ENCODE measurements at places on chromosomes 12 and 14. TPM values are rescaled to one million over a fixed set of nuclear protein-coding genes. Genes with fewer than 3 reads are reported as not detected.

Gene RTL1
- not detected for polyA plus RNA-seq

DNA sequence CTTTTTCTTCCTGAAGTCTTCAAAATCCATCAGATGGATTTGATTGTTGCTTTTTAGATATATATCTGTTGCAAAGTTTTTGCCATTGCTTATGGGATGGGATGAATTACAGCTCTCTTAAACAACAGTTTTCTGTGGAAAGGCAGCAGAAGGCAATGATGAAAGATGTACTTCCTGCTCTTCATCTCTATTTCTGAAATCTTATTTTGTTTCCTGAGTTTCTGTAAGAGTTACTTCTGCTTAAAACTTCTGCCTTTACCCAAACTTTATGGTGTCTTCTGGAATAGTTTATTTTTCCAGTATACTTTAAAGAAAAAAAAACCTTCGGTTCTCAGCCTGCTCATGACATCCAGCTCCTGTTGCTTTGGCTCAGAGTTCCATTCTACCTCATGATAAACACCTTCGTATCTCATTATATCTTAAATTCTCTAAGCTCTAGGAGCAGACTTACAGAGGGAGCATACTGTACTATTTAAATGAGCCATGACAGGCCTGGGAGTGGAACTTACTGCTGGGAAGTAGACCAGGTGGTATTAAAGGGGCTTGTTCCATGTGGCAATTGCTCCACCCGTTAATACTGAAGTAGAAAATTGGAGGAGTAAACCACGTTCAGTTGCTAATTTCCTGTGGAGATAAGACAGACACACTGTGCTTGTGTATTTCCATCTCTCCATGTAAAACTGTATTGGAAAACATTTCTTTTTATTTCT, 288.4 kb downstream of the FBXL14 start:
- DNase-seq = no peak

DNA sequence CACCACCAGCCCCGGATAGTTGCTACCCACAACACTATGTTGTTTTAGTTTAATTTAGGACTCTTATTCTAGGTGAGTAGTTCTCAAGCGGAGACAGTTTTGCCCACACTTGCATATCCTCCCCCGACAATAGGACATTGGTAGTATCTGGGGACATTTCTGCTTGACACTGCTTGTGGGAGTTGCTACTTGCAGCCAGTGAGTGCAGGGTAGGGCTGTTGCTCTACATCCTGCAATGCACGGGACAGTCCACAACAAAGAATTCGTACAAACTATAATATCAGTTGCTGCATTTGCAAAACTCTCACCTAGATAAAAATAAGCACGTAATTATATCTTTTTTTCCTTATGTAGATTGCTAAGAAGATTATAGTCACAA, 111.8 kb upstream of the DNM1L start:
- no peak for DNase-seq

Gene CD163
- 77.0 TPM for polyA plus RNA-seq

GRCh38 chr14:34056046-34056445, 105.2 kb upstream of the EGLN3 start:
- DNase-seq = no peak

DNA sequence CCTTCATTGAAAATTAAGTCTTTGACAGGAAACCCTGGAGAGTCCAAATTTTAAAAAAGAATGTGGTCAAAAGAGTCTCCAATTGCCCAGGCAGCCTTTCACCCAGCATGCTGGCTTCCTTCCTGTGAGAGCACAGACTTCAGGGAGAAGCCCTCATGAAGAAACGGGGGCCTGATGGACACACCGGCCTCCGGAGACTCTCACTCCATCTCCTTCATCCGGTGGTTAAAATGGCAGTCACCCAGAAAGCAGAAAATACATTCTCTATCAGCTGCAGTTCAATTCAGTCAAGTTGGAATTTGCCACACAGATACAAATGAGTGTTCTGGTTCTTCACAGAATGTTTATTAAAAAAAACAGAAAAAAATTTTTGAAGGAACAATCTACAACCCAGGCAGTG, 56.5 kb downstream of the CPM start:
- no peak for DNase-seq

Gene SPSB2
- polyA plus RNA-seq = 5.6 TPM

DNA sequence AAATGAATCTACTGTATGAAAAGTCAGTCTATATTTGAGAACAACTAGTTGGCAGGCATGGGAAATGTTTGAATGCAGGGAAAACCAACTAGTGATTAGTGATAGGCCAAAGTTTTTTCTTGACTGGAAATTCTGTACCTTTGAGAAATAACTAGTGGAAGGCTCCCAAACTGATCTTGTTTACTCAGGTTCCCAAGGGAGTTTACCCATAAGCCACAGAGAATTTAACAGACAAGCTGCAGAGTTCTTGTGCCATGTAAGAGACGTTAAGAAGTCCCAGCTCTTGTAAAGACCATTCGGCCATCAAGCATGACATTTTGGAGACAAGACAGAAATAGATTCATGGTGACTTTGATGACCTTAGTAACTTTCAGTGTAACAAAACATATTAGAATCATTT, 1882.8 kb upstream of the SEL1L start:
- no peak for DNase-seq

DNA sequence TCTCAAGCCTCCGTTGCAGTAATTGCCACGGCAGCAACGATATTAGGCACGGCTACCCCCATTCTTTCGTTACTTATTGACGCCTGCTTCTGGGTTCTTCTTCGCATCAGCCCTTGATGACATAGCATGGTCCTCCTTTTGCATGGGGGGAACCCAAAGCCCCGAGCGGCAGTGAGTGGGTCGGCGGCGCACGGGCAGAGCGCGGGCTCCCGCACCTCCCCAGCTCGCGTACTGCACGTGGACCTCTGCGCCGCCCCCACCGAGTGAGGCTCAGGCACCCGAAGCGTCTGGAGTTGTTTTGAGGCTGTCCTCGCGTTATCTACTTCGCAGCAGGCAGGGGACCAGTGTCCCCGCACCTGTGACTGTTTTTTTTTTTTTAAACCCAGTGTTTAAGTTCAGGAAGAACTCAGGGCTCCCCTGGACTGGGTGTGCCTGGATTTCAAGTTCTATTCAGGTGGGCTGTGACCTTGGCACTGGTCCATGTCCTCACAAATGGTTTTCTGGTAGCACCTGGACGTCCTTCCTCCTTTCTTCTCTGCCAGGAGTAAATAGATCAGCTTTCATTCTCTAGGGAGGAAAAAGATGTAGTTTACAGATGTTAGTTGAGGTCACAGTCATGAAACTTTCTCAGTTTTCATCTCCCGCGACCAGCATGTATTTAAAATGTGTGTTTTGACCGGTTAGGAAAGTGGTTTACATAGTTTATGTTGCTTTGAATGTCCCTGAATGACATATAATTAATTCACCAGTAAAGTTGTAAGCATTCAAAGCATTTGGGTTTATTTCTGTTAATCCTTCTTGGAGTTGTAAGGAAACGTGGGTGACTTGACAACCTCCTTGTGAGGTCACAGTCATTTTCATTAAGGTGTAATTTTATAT, 1.4 kb upstream of the FOXN4 start:
- DNase-seq = no peak

Gene P2RX7
- 0.25 TPM for polyA plus RNA-seq

Gene LRFN5
- polyA plus RNA-seq = 0.13 TPM

DNA sequence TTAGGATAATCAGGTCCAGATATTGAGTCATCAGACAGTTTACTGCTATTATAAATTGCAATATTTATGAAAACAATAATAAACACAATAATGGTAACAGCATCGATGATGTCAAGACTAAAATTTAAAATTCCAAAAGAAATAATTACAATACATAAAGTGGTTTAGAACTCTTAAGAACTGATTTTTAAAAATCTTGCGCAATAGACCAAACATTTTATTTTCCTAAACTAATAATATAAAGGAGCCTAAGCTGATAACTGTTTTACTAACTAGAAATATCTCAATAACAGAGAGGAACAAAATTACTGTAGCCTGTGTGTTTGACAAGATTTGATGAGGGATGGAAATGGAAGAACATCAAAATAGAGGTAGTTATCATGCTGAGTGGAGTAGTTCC, 93.9 kb upstream of the TRHDE start:
- DNase-seq = no peak

Gene GYS2
- polyA plus RNA-seq = 0.15 TPM

DNA sequence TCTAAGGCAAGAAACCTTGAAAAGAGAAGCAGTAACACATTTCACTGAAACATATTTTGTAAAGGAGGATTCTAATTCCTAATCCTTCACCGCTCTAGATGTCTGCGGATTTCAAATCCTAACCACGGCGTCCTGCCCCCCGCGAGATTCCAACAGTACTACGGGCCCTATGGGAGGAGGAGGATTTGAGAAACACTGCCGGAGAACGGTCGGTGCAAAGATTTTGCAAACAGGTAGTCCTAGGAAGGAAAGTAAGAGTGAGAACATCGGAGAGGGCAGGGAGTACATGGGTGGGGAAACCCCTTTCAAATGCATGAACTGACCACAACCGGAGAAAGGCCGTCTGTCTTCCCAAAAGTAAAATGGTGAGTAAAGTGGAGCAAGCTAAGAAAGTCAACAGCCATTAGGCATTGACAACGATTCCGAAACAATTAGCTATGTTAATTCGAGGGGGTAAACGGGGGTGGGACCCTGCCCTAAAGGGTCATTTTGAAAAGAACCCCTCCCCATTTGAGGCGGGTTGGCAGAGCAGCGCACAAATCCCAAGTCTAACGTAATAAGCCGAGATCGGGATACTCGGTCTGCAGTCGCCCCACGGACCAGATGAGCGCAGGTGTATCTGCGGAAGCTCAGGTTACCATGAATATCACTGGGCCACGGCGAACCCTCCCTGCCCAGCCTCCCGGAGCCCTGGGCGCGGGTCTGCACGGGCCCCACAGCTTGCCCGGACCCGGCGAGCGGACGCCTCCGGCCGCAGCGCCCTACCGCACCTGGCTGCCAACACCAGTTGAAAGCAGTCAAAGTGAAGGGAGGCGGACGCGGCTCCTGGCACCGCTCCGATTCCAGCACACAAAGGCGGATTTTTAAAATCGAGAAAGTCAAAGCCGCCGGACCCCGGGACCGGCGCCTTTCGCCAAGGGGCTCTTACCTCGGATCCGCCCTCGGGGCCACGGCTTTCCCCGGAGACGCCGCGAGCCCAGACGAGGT, 662 bp downstream of the EPS8 start:
- no peak for DNase-seq

- DNase-seq = no peak
These were observed 5.2 kb downstream of the DCN start for GRCh38 chr12:91177381-91177780.

GRCh38 chr12:105524961-105525360, 194.5 kb downstream of the C12orf75 start:
- DNase-seq = no peak

Gene FOXA1
- not detected for polyA plus RNA-seq

- DNase-seq = no peak
These were observed 58.4 kb downstream of the CCDC85C start for GRCh38 chr14:99545586-99545985.

DNA sequence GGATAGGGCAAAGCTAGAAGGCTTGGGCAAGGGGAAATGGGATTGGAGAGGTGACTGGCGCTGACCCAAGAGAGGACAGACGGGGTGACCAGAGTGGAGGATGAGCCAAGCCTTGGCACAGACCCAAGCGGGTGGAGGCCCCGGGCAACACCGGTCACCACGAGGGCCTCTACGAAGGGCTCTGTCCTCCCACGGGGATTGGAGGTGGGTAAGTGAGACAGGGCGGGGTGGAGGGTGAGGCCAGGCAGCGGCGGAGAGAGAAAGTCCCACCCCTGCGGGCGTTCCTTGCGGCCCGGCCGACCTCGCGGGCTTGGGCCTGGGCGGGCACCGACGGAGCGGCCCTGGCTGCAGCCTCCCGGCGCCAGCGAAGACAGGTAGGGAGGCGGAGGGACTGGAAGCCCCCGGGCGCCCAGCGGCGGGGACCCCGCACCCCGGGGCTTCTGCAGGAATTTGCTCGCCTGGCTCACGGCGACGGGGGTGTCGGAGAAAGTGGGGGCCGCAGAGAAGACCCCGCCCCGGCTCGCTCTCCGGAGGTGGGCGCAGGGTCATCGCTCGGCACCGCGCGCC, at the start of gene PAPLN:
PAPLN (plus strand) TSS at position 288 of the 567 bp plus-strand sequence. CDS start 2,273 bp downstream, outside the sequence.
- no peak for DNase-seq

- DNase-seq = no peak
These were observed 288.1 kb downstream of the DUSP6 start for GRCh38 chr12:89064151-89064550.

- no peak for DNase-seq
These were observed 60.6 kb upstream of the DIO3 start for GRCh38 chr14:101500681-101501080.

- no peak for DNase-seq
These were observed 321.6 kb upstream of the SFSWAP start for GRCh38 chr12:131389054-131390013.

GRCh38 chr14:95876761-95877538, at the start of gene TUNAR:
Gene TUNAR (plus strand): TSS chr14:95876832.
- DNase-seq = no peak

DNA sequence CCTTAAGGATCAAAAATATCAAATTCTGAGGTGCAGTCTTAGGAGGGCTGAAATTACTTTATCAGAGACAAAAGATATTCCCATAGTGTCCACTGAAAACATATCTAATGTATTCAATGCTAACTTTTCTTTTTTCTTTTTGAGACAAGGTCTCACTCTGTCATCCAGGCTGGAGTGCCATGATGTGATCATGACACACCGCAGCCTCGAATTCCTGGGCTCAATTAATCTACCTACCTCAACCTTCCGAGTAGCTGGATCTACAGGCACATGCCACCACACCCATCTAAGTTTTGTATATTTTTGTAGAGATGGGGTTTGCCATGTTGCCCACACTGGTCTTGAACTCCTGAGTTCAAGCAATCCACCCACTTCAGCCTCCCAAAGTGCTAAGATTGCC, 68.3 kb downstream of the ZC3H14 start:
- no peak for DNase-seq

Gene RFX4
- polyA plus RNA-seq = not detected

DNA sequence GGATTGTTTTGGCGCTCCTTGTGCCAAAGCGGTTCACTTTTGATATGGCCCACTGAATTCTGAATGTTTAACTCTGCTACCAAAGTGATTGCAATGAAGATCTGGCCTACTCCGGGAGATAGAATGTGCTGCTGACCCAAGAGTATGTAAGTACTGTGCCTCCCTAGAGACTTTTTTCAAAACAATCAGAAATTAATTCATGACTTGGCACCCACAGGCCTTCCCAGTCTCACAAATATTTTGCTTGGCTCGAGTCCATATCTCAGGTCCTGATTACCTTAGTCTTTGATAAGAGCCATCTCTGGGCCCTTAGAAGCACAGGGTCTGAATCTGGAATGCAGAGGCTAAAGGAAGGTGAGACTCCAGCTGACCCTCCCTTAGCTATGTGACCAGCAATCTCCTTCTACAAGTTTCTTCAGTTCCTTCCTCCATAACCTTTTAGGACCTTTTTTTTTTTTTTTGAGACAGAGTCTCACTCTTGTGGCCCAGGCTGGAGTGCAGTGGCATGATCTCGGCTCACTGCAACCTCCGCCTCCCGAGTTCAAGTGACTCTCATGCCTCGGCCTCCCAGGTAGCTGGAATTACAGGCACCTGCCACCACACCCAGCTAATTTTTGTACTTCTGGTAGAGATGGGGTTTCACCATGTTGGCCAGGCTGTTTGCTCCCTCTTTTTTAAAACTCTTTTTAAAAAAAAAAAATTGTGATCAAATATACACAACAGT, 49.5 kb upstream of the METAP2 start:
- DNase-seq = no peak
